ENCODE measurements at places on chromosomes 2 and 18.

DNA sequence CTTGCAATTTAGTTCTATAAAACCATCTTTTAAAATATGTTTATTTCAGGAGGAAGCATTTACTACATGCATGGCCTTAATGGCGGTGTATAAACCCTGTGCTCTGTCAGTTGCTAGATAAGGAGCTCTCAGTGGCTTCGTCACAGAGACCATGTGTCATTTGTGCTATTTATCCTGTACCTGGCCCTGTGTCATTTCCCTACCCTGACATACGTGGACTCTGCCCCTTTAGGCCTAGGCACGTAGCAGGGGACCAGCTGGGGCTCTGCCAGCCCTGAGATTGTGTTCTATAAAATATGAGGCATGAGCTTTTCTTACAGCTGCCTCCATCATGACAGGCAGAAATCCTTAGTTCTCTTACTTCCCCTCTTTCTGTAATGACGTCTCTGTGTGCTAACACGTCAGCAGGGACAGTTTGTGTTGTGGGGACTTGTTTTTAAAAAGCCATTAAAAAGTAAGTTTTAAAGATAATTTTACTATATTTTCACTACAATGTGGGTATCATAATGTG lies 88.0 kb downstream of the ITGB1BP1 start:
- DNase-seq, result no peak

GRCh38 chr2:201840726-201841125 lies 34.4 kb downstream of the CDK15 start:
- DNase-seq, result no peak

DNA sequence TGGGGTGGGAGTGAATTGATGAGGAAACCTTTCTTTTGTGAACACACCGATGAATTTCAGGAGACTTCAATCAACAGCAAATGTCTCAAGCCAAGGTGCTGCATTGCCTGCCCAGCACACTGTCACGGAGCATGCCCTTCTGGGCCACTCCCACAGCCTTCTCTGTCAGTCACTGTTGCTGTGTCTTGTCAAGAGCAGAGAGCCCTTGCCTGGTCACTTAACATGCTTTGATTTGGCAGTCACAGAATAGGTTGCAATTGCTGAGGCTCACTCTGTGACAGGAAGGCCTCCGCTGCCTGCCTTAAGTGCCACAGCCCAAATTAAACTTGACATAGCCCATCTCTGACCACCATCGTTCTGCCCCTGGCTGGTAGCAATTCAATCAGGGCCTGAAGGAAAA lies 225.4 kb downstream of the PID1 start:
- DNase-seq, result no peak

GRCh38 chr2:47676261-47676926 lies 106.6 kb upstream of the MSH6 start:
- DNase-seq, result no peak

DNA sequence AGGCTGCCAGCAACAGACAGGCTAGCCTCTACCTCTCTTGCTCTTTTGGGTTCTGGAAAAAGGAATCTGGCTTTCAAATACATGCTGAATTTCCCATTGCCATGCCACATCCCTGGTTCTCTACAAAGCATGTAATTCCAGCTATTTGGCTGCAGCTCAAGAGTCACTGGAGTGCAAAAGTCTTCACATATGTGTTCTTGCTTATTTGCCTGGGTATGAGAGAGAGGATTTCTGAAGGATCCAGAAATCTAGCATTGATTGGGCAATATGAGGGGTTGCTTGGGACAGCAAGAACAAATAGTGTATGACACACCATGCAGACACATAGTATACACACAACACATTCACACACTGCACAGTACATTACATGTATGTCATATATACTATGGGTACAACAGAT lies 30.7 kb upstream of the LGALSL start:
- no peak for DNase-seq

- DNase-seq, result peak; percentile 69
Observed at GRCh38 chr18:58135701-58136331, 91.8 kb downstream of the NEDD4L start.

- no peak for DNase-seq
Observed at GRCh38 chr18:65990944-65991708, 240.3 kb downstream of the CDH7 start.

DNA sequence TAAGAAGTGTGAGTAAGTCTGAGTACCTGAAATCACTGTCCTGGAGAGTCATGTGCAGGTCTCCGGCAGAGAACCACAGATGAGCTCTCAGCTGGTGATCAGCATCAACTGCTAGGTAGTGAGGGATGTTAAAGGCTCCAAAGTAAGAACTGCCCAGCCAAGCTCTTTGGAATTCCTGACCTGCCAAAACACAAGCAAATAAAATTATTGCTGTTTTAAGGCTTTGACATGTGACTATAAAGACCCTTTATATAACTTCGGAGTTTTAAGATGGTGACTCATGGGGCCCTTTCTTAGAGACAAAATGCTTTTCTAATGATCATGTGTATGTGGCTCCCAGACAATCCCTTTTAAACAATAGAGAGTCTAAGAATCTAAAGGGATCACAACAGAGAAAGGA lies 855.7 kb downstream of the TRIB2 start:
- no peak for DNase-seq

DNA sequence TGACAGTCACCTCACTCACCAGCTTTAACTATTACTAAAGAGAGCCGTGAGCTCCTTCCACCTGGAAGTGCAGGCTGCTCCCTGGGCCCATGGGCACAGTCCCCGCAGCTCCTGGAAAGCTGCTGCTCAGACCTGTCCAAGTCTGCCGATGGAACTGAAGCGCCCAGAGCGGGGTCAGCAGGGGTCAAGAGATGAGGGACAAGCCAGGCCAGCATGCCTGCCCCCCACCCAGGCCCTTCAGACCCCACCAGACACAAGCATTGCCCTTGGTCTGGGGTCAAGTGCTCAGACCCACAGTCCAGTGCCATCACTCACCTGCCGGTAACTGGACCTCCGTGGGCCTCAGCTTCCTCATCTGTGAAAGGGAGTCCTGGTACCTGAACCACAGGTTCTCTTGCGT lies 59.9 kb downstream of the BIN1 start:
- DNase-seq, result no peak

DNA sequence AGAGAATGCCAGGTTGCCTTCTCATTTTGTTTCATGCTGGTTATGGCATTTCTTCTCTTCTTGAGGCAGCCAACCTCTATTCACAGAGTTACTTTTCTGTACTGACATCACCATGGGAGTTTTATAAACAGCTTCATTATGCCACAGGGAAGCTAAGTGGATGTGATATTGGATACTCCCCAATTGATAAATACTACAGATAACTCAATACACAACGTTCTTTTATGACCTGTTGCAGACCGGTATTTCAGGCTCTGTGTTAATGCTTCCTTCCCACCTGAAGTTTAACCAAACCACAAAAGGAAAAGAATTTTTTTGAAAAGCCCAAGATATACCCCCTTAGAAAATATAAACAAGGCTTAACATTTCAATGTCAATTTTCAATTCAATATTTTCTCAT lies 258.3 kb upstream of the SOX11 start:
- no peak for DNase-seq

DNA sequence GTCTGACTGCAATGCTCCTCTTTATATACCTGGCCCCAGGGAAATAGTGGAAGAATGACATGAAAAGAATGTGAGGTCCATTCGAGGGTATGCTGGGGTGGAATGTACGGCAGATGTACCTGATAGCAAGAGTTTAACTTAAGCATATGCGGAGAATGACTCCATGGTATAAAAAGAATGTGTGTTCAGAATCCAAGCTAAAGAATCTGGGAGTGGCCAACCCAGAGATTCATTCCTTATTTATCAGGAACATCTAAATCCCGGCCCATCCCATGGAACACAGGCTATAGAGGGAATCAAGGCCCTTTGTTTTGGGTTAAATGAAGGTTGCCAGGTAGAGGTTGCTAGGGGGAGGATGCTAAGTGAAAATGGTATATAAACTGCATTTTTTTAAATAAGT lies 150.0 kb downstream of the ZNF385B start:
- no peak for DNase-seq

DNA sequence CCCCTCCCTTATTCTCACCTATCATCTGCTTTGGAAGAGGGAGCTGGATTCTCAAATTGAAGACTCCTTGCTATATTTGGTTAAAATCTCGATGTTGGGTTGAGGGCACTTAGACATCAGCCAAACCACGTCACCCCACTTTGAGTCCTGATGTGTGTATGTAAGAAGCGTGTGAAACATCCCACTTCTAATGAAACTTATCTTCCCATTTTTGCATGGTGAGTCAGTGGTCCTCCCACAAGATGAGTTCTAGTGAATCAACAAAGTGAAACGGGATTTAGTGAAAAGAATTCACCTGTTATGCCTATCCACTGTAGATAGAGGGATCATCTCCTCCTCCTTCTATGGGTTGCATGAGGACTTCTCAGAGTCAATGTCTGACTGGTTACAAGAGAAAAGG lies 51.4 kb upstream of the SPRED2 start:
- no peak for DNase-seq

- no peak for DNase-seq
Observed at GRCh38 chr18:44816050-44816449, 135.4 kb downstream of the SETBP1 start.

DNA sequence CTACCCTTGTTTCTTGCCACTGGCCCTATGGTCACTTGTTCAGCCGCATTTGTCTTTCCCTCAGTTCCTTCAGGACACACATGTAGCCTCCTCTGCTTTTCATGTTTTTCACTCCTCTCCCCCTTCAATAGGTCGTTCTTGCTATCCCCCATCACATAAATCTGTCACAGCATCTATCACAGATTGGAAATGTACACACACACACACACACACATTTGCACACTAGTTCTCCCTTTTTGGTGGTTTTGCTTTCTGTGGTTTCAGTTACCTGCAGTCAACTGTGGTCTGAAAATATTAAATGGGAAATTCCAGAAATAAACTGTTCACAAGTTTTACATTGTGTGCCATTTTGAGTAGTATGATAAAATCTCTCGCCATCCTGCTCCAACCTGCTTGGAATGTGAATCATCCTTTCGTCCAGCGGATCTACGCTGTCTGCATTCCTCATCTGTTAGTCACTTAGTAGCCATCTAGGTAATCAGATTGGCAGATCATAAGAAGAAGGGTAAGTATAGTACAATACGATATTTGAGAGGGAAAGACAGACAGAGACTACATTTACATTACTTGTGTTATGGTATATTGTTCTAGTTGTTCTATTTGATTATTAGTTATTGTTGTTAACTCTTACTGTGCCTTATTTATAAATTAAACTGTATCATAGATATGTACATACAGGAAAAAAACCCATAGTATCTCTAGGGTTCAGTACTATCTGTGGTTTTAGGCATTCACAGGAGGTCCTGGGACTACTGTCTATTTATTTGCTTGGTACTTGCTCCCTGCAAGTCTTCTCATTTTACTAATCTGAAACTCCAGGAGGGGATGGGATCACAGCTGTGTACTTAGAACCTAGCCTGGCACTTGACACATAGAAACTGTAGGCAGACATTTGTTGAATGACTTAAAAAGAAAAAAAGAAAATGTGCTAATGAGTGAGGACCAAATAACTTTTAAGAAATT lies 86.1 kb upstream of the PNPT1 start:
- no peak for DNase-seq

DNA sequence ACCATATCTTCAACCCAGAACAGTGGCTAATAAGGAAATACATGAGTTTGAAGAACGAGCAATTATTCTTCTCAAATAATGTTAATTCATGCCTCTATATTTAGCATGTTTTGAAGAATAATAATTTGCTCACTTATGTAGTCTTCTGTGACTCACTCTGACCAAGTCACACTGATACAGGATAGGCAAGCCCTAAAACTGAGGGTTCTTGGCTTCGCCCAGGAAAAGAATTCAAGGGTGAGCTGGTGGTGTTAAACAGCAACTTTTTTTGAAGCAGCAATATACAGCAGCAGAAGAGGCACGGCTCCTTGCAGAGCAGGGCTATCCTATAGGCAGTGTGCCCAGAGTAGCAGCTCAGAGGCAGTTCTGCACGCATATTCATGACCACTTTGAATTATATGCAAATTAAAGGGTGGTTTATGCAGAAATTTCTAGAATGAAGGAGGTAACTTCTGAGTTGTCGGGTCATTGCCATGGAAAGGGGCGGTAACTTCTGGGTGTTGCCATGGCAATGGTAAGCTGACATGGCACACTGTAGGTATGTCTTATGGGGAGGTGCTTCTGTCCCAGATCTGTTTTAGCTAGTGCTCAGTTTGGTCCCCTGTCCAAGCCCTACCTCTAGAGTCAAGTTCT lies 200.6 kb downstream of the RND3 start:
- no peak for DNase-seq

DNA sequence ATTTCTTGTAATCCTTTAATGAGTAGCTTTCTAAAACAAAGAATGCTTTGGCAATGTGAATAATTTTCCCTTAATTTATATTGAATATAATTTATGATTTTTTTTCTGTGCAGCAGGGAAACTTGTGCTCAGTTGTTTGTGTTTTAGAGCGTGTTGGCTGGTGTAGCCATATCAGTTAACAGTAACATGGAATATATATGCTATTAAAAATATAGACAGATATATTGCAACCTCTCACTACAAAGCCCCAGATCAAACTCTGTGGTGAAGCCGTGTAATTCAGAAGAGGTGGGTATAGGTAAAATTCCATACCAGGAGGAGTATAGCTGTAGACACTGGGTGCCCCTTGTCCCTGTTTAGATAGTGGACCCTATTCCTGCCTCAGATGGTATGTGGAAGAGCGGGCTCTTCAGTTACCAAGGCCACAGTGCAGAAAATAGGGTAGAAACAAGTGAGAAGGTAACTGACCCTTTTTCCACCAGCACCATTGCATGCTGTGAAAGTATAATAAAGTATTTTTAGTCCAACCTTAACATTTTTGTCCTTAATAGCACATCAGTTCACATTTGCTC lies 18.1 kb upstream of the RASGRP3 start:
- DNase-seq, result no peak

DNA sequence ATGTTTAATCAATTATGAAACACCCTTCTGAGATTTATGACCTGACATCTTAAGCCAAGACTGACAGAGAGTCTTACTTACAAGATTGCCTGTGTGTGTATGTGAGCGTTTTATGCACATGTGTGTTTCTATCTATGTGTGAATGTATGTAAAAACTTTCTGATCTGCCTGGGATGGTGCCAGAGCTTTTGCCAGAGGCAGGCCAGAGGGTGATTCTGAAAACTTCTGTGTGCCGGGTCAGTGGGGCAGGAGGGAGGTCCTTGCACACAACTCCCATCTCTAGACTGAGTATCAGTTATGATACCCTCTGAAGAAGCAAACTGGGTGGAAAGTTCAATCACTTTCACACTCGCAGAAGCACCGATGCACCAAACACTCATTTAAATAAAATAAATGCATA lies 335.0 kb upstream of the NT5C1B start:
- no peak for DNase-seq

- no peak for DNase-seq
Observed at GRCh38 chr2:237430861-237431260, 16.9 kb upstream of the COL6A3 start.
